Brain pericyte (primary cell): ENCODE measurements at places on chromosomes 3 and 15.

DNA sequence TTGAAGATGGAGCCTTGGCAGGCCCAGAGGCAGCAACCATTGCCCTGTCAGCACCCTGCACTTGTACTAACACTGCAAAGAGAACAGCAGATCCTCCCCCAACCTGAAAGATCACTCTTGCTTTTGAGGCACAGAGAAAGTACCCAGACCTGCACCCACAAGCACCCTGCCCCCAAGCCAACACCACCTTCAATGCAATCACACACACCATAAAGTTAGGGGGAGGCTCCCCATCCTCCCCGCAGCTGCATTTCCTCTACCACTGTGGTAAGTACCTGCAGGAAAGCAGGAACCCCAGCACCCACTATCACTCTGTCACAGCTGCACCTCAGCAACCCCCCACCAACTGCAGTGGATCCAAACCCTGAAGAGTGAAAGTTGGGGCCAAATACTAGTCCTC, 12.0 kb downstream of the OR5K3 start:
- DNase-seq = no peak

GRCh38 chr15:49315391-49315823, 107.6 kb upstream of the FGF7 start:
- DNase-seq = peak; percentile 11

GRCh38 chr3:108338901-108339545, 42.7 kb downstream of the HHLA2 start:
- DNase-seq = no peak

- no peak for DNase-seq
Measured at GRCh38 chr3:36648241-36649034, 115.9 kb downstream of the DCLK3 start.

DNA sequence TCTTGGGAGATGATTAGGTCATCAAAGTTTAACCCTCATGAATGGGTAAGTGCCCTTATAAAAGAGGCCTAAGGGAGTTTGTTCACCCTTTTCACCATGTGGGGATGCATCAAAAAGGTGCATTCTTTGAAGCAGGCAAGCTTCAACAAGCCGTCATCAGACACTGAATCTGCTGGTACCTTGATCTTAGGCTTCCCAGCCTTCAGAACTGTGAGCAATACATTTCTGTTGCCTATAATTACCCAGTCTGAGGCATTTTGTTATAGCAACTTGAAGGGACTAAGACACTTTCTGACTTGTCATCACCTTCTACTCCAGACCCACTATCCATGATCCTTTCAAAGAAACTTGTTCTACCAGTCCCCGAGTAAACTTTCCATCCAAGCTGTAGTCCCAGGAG, 44.6 kb upstream of the LRRC58 start:
- DNase-seq = no peak

- no peak for DNase-seq
Measured at GRCh38 chr3:11818033-11818432, 28.7 kb downstream of the TAMM41 start.

DNA sequence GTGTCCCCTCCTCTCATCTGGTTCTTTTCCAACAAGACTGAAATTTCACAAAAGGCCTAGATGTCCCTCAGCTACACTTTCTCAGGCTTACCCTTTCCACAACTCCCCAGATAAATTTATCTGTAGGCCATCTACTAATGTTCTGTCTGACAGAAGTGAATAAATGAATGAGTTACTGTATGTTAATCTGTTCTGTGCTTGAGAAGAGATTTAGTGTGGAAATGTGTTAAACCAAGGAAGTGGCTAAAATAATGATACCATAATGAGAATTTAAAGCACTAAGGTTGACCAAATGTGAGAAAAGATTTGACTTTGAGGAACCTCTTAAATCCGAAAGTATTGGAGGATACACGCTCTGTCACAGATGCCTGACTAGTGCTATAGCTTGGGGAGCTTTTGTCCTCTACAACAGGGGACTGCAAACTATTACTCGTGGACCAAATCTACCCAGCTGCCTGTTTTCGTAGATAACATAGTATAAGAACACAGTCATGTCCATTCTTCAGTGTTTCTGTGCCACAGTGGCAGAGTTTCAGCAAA, 74.8 kb upstream of the P2RY1 start:
- no peak for DNase-seq

- DNase-seq = no peak
Measured at GRCh38 chr3:16929311-16929710, 44.6 kb downstream of the PLCL2 start.

DNA sequence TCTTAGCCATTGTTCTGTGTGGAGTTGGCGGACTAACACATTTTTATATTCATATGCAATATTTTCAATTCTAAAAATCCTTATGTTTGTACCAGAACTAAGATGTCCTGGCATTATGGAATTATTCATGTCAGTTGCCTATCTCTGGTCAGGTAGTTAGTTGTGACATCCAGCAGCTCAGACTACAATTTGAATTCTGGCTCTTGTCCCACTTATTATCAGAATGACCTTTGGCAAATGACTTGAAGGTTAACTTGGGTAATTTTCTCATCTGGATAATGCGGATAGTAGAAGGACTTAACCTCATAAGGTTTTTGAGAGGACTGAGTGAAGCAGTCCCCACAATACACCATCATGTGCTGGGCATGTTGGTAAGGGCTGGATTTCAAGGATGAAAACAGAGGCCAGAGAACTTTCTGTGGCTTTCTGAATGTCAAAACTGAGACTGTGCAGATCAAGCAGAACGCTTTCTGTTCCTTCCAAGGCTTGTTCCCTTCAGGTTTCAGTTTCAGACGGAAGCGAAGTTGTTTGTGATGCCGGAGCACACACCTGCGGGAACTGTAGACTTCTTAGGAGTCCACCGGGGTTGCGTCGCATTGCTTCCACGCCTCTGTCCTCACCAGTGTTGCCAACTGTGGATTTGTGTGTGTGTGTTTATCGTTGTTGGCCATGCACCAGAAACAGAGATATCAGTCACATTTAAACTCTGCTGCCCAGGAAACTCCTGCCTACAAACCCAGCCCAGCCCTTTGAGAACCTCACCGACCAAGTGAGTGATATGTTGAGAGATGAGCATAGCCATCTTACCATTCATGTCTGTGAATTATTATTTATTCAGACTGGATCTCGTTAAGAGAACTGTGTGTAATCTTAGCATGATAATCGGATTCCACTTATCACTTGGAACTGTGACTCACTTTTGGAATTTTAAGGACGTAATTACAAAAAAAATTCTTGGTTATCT, 76.0 kb downstream of the PTPRG start:
- no peak for DNase-seq

DNA sequence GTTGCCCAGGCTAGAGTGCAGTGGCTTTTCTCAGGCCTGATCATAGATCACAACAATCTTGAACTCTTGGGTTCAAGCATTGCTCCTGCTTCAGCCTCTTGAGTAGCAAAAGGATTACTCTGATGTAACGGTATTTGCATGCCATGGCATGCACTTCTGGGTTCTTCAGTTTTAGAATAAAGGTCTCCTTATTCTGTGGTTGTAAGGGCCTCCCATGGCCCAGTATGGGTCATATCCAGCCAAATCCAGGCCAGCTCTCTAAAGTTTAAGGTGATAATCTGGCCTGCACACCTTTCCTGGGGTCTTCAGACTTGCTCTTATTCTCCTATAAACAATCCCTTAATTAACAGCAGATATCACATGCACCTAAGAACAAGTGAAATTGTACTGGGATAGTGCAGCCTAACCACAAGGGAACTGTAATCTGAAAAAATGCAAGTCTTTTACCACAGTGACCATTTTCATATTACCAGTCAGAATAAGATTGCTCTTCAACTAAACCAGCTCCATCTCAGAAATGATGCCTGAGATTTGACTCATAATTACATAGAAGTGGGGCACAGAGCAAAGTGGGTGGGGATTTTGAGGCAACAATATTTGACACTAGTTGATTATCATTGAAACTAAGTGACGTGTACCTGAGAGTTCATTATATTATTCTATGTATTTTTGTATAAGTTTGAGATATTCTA, 25.4 kb downstream of the COMMD2 start:
- no peak for DNase-seq

DNA sequence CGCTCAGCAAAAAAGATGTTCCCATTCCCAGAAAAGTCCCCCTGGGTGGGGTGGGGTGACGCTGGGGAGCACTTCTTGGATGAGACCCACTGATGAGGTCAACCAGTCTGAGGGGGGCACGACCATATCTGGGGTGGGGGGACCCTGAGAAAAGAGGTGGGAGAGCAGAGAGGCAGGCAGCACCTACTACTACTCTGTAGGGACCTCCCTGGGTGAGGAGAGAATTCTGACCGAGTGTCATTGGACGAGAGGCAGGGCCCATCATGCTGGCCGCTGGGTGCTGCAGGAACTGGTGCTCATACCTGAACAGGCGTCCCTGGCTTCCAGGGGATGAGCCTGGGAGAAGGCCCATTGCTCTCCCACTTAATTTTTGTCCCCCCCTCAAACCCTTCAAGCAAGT, 158.8 kb downstream of the KLF13 start:
- no peak for DNase-seq

GRCh38 chr3:52436500-52437149, 8.3 kb downstream of the SEMA3G start:
- DNase-seq = peak; percentile 30

DNA sequence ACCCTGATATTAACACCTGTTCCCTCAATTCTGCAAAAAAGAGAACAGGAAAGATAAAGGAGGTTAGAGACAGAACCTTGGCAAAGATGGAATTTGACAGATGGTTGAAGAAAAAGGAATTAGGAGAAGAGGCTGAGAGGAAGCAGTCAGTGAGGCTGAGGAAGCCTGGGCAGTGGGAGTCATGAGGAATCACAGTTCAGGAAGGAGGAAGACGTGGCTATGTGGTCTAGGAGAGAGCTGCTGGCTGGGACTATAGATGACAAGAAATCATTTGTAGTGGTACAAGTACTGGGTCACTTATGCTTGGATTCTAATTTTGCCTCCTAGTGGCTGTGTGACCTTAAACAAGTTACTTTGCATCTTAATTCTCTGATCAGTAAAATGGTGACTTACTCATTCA, 49.0 kb downstream of the LARS2 start:
- no peak for DNase-seq

GRCh38 chr3:74346896-74347295, 267.6 kb downstream of the CNTN3 start:
- DNase-seq = no peak

DNA sequence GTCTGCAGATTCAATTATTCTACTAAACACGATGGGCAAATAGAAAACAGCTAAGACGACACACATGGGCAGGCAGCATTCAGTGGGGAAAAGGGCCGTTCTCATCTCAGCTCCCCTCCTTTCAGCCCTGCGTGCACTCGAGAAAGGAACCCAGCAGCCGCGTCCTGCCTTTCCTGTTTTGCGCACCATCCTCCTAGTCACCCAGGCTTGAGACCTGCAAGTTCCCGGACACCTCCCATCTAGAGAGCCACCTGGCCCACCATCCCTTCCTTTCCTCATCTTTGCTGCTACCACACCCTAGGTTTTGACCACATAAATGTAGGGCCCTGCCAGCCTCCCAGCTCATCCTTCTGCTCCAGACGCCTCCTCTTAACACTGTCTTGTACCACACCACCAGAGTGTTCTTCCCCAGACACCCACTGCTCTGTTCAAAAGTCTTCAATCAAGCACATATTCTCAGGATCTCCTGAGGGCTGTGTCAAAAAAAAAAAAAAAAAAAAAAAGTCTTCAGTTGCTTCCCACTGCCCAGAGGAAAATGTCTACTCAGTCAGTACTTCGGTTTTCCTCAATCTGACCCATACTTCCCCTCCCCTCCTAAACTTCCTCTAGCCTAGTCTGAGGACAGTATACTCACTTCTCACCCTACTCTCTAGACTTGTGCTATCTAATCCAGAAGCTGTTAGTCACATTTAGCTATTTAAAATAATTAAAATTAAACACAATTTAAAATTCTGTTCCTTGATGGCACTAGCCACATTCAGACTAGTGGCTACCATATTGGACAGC, 182.0 kb downstream of the STT3B start:
- no peak for DNase-seq

DNA sequence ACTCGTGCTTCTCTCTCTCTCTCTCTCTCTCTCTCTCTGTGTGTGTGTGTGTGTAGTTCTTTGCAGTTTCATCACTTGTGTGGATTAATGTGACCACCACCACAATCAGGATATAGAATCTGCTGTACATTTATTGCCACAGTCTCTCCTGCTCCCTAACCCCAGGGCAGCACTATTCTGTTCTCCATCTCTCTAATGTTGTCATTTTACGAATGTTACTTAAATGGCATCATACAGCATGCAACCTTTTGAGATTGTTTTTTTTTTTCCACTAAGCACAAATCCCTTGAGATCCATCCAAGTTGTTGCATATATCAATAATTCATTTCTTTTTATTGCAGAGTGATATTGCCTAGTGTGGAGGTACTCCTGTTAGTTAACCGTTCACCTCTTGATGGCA, 26.9 kb downstream of the SLCO3A1 start:
- no peak for DNase-seq

GRCh38 chr15:56001471-56002078, 8.2 kb upstream of the NEDD4 start:
- DNase-seq = no peak

GRCh38 chr3:85846940-85847339, 888.2 kb downstream of the CADM2 start:
- DNase-seq = no peak

GRCh38 chr3:73363093-73363492, 261.6 kb downstream of the PDZRN3 start:
- no peak for DNase-seq

DNA sequence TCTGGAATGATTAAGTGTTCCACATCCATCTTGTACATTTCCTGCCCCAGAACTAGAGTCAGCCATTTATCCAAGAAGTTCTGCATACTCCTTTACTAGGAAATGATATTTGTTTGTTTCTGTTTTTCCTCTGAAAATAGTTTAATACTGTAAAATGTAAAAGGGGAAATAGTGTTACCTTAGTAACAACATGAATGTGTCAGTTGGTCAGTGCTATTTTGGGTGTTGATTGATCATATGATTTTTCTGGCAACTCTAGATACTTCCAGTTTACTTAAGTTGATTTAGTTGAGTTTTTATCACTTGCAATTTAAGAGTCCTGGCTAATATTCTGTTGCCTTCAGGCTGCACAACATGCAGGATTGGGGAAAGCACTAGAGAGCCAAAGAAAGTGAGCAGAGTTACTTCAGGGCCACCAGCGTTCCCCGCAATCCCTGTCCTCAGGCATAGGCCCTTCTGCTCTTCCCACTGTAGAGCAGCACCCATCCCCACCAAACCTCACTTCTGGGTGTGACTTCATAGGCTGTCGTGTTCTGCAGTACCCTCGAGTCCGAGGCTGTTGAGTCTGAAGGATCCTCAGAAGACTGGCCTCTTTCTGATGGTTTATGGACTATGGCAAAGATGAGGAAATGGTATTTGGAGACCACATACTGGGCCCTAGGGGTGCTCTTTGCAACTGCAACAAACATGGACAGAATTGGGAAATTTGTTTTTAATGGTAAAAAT, 69.0 kb downstream of the CHD2 start:
- DNase-seq = no peak
